Activated CD4-positive, alpha-beta T cell treated with anti-CD3 and anti-CD28 coated beads, Interleukin-2, amount 50 U/mL, for 24 hours (primary cell): ENCODE measurements at places on chromosomes 6 and 20.

- no peak for DNase-seq
Measured at GRCh38 chr6:69542494-69542893, 254.3 kb downstream of the LMBRD1 start.

GRCh38 chr6:35085359-35086281 lies 55.5 kb downstream of the TCP11 start:
- DNase-seq: no peak

- DNase-seq: no peak
Measured at GRCh38 chr20:12084482-12084881, 166.8 kb downstream of the BTBD3 start.

- DNase-seq: no peak
Measured at GRCh38 chr20:40457404-40457803, 231.6 kb downstream of the MAFB start.

- peak; percentile 72 for DNase-seq
Measured at GRCh38 chr20:51531141-51531710, 11.3 kb downstream of the NFATC2 start.

DNA sequence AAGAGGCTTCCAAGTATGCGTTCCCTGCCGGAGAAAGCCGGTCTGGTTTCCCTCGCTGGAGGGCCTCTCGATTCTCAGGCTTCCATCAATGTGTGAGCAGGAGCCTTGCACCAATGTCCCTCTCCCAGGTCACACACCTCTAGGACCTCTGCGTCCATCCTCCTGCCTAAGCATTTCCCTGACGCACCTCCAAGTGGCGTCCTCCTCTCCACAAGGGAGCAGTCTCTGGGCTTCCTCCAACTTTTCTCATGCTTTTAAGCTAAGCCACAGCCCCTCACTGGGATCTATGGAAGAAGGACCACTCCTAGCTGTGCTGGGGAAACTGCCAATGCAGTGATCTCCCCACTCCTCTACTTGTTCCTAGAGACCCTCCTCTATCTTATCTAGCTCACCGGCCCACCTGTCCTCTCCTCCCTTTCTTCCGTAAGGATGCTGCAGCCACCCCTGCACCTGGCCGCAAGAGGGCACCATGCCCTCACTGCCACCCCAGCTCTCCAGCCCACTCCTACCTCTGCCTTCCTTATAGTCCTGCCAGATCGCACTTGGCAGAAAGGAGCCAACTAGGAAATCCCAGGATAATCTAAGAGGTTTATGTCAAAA lies 258.7 kb downstream of the LRFN2 start:
- no peak for DNase-seq

DNA sequence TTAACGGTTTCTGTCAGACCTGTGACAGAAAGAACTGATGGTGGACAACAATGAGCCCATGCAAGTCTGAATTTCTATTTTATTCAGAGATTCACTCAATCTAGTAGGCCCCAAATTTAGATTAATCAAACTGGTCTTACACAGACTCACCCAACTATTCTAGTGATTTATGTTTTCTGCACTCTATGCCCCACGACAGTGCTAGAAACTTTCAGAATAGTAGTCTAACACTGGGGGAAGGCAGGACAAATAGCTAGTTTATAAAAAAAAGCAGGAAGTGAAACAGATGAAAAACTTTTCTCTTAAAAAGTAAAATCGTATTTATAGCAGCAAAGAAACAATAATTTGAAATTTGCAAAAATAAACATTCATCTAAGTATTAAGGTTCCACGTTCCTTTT lies 5.0 kb downstream of the TCP11 start:
- DNase-seq: no peak

GRCh38 chr20:44355498-44356352 lies at the start of gene HNF4A:
Gene HNF4A (plus strand): TSS chr20:44355699. CDS start chr20:44355805, 106 bp downstream.
- DNase-seq: no peak

- no peak for DNase-seq
Measured at GRCh38 chr6:11852061-11852651, 73.6 kb upstream of the ADTRP start.

DNA sequence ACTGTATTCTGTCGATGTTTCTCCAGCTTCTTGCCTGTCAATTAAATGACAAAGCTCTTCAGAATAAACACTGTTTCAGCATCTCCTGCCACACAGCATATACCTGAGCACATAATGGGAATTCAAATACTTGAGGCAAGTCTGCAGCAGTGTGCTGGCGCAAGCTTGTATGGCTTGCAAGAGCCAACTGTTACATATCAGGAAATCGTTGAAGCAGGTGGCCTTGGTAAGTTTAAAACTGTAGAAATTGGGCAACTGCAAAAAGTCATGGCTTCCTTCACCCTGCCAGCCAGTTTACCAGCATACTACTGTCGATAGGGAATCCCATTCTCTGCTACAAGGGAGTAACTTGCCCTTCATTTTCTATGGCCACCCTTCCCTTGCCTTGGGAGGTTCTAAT lies 23.0 kb downstream of the CPNE1 start:
- no peak for DNase-seq

GRCh38 chr6:55886185-55886836 lies 10.9 kb upstream of the BMP5 start:
- no peak for DNase-seq

GRCh38 chr20:53296025-53296424 lies 297.6 kb downstream of the ZNF217 start:
- DNase-seq: no peak

GRCh38 chr6:12348530-12349511 lies 58.7 kb downstream of the EDN1 start:
- no peak for DNase-seq

DNA sequence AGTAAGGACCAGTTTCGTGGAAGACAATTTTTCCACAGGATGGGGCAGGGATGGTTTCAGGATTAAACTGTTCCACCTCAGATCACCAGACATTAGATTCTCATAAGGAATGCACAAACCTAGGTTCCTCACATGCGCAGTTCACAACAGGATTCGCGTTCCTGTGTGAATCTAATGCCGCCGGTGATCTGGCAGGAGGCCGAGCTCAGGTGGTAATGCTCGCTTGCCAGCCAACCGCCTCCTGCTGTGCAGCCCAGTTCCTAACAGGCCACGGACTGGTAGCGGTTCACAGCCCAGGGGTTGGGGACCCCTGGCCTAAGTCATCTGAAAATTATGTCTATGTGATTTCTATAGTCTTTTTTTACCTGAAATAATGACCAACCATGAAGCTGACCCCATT lies 217.5 kb downstream of the TMEM200A start:
- no peak for DNase-seq

GRCh38 chr20:50561379-50562078 lies 51.3 kb downstream of the PTPN1 start:
- peak; percentile 48 for DNase-seq

DNA sequence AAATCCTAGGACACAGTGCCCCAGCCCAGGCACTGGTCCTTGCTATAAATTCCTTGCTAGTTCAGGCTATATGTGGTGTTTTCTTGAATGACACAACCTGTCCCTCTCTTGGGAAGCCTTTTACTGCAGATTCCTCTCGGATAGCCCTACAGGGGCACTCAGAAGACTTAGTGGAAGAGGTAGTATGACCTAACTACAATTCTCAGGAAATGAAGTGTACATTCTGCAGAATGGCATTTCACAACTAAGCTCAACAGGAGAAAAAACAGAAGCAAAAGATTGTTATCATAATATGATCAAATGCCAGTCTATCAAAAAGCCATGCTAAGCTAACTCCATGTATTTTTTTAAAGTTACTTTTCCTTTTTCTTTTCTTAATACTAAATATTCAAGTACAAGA lies 66.3 kb upstream of the FBXL4 start:
- DNase-seq: no peak

DNA sequence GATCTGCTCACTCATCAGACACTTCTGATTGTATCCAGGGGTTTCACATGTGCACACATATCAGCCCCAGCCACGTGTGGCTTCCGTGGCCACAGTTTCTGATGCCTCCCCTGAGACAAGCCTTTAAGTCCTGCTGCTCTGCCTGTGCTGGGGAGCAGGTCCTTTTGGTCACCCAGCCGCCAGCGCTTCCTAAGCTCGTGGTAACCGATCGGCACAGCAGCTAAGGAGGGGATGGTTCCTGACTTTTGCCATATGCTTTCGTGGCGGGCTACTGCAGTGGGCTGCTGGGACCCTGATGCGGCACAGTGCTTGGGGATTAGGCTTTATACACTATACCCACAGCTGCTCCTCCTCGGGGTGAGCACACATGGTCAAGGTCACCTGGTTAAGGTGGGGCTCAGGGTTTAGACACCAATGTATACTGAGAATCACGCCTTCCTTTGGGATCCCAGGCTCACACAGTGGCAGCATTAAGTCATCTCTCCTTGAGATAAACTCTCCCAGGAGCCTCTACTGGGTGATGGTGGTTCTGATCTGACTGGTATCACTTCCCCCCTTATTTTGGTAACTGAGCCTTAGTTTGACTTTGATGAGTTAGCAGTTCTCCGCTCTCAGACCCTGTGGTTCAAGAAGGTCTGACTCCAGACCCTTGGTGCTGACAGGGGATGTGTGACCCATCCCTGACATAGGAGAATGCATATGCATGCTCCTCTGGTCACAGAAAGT lies 85.9 kb upstream of the KCNG1 start:
- DNase-seq: no peak

DNA sequence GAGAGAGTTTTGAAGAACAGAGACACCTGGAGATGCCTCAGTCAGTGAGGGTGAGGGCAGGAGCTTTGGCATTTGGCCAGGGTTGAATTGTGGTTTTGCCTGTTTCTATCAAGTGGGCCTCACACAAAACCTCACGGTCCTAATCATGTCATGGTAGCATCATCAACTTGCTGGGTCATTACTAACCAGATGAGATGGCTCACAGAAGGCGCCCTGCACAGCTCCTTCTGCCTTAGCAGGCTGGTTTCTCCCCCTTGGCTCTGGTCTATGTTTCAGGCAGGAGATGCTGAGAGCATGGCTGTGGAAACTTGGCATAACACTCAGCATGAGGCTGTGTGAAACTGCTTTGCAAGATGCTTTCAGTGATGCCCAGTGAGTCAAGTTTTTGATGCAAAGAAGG lies 99.3 kb downstream of the LRRC1 start:
- no peak for DNase-seq

GRCh38 chr6:136411453-136412354 lies 122.1 kb upstream of the BCLAF1 start:
- no peak for DNase-seq

DNA sequence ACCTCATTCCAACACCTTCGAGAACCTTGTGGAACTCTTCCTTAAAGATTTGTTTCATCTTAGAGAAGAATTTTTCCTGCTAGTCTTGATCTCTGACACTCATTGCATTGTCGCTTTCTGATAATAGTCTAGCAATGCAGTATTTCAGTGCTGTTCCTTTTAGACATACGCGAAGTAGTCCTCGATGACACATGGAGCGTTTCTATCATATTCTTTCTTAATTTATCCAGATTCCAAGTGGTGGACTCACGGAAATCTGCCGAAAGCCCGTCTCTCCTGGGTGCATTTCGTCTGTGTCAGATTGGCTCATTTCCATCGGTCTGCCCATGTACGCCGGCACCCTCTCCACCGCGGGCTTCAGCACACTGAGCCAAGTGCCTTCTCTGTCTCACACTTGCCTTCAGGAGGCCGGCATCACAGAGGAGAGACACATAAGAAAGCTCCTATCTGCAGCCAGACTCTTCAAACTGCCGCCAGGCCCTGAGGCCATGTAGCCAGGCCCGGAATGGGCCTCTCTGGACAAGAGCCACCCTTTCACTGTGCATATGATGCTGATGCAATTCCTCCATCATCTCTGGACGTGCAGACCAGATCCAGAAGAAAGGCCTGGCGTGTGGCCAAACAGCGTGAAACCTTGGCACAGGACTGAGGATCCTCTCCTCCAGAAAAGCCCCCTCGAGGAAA lies 198.6 kb upstream of the UST start:
- DNase-seq: no peak
